Activated CD8-positive, alpha-beta memory T cell treated with anti-CD3 and anti-CD28 coated beads, Interleukin-2, amount 50 U/mL, for 4 hours (primary cell): ENCODE measurements at places on chromosomes 4 and X.
A peak's percentile ranks its signal among the peaks of the same experiment; 100 is the strongest.

DNA sequence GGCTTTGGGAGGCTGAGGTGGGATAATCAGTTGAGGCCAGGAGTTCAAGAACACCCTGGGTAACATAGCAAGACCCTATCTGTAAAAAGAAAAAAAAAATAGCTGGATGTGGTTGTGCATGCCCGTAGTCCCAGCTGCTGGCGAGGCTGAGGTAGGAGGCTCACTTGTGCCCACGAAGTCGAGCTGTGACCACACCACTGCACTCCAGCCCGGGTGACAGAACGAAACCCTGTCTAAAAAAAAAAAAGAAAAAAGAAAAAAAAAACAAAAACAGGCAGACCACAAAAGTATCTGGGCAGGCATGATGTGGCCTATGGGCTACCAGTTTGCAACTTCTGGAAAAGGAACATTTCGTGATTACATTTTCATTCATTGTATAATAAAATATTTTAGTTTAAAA, 38.1 kb upstream of the RASGEF1B start:
- no peak for DNase-seq

GRCh38 chrX:123308658-123309057, 124.6 kb downstream of the GRIA3 start:
- DNase-seq: no peak

DNA sequence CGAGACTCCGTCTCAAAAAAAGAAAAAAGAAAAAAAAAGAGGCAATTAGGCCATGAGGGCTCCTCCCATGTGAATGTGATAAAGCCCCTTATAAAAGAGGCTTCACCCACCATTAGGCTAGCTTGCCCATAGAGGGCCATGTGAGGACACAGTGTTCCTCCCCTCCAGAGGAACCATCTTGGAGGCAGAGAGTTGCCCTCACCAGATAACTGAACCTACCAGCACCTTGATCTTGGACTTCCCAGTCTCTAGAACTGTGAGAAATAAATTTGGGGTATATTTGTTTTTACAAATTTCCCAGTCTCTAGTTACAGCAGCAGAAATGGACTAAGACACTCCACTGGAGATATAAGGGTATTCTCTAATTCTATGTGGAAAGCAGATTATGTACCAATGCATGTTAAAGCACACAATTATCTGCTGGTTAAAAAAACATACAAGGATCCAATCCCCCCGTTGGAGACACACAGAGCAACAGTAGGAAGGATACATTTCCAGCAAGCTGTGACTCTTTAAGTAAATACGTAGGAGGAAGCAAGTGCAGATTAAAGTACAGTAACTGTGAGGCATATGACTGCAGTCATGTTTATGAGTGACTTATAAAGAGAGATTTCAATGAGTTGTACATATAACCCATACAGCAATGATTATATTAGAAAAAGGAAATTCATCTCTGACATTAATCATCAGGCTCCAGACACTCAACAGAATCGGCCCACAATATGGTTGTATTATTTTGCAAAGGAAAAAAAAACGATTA, 21.4 kb downstream of the SH3RF1 start:
- no peak for DNase-seq

DNA sequence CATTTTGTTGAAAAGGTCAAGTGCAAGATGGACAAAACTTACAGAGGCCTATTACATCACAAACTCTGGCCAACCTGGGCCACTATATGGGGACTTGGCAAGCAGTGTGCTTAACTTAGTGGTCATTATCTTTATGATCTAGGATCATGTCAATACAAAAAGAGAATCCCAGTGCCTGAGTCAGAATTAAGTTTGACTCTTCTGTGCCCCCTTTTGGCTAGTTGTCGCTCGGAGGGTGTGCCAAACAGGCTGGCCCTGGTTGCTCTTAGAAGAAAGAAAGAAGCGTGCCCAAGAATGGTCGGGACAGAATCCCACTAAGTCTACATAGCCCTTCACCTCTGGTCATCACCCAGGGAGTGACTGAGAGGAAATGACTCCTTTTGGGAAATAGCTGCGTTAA, 100.1 kb downstream of the EIF4E start:
- peak; percentile 33 for DNase-seq

DNA sequence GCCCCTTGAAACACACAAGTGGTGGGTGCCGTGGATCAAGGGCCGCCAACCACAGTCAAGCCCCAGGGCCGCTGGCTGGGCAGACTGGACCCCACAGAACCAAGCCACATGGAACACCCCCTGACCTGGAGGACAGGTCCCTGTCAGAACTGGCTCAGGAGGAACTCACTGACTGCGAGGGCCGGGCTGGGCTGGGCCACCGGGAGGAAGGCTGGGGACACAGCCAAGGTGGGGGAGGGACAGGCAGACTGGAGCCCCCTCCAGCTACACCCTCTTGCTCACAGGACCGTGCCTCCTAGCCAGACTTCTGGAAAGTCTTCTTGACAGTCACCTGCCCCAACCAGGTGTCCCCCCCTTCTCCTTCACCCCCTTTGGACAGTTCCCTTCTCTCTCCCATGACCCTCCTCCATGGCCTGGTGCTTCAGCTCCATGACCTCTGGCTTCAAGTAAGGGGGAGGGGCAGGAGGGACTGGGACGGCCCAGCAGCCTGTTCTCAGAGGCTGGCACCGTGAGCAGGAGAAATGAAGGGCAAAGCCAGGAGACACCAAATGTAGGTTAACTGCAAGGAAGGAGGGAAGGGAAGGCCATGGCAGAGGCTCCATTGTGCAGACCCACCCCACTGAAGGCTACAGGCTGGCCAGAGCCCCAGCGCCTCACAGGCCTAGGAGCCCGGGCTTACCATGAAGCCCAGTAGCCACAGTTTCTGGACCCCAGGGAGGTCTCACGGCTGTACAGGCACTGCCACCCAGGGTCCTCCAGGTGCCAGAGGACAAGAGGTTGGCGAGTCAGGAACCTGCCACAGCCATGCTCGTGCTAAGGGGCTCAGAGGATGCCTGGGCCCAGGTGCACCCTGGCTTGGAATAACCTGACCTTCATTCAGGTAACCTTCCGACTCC, 22.6 kb upstream of the DUSP9 start:
- no peak for DNase-seq

DNA sequence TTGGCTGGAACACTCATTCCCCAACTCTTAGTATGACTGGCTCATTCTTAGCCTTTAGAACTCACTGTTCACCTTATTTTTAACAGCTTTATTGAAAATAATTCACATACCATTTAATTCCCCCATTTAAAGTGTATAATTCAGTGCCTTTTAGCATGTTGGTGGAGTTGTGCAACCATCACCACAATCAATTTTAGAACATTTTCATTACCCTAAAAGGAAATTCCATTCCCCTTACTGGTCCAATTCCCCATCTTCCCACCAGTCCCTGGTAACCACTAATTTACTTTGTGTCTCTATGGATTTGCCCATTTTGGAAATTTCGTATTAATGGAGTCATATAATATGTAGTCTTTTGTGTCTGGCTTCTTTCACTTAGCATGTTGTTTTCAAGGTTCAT, 19.7 kb downstream of the NHSL2 start:
- no peak for DNase-seq

GRCh38 chrX:46686003-46686645, 72.8 kb downstream of the SLC9A7 start:
- DNase-seq: peak; percentile 33

GRCh38 chrX:291411-291901, 10.3 kb downstream of the PLCXD1 start:
- DNase-seq: peak; percentile 13

DNA sequence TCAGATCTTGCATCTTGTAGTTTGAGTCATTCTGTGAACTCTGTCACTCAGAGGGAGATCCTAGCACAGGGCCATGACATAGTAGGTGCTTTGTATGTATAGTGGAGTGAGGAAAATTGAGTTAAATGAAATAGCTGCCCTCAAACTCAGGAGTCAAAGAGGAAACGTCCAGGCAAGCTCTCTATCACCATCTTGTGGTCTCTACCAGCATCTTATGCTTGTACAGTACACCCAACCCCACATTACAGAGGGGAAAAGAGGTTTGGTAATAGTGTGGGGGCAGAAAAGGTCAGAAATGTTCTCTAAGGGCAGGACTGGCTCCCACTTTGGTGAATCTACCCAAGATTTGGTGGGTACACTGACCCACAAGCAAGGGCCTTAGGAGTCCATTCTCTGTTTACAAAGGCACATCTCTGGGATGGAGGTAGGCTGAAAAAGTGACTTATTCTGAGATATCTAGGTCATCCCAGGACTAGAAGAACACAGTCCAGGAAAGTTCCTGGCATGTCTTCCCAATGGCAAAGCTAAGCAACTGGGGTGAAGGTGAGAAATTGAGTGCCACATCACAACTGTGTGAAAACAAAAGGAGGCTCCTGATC, 131.8 kb downstream of the OR13H1 start:
- DNase-seq: no peak

DNA sequence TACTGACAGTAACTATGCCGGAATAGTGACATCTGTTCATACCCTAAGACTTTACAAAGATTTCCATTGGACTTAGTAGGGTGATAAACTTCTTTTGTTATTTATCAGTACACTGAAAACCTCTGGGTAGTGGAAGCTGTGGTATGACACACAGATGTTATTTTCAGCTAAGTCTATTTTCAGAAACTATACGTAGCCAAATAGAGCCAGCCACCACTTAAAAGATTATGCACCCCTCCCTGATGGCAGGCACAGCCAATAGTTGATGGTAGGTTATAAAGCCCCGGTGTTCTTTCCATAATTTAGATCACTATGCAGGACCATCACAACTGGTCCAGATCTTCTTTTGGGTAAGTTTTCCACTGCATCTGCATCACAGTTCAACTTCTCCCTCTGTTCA, 1603.2 kb upstream of the PABPC4L start:
- no peak for DNase-seq

DNA sequence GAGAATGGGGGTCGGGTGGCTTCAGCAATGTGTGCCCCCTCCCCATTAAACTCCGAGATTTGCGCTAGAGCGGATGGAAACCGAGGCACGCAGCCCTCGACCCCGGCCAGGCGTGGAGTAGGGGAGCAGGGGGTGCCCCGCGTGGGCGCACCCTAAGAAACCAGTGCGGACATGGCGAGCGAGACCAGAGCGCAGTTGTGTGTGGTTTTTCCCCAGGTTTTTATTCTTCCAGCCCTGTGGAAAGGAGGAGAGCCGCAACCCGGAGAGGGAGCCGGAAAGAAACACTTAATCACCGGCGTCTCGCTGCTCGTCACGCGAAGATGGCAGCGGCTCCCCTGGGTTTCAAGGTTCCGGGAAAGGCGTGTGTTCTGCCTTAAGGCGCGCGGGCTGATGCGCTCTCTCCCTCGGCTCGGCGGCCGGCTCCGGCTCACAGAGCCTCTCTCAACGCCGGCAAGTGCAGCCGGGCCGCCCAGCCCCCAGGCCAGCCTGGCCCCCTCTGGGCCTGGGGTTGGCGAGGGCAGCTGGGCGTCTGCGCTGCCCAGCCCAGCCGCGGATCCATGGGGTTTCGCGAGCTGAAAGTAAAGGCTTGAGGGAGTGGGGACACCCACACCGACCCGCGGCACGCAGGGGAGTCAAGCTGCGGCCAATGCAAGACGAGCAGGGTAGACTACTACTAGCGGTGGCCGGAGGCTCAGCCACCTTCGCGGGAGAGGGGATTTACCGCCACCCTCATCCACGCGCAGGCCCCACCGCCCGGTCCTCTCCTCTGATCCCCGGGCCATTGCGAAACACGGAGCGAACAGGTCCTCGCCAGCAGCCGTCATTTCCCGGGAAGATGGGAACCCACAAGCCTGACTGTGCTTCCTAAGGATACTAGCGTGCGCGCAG, 74.0 kb upstream of the BCOR start:
- DNase-seq: peak; percentile 39

DNA sequence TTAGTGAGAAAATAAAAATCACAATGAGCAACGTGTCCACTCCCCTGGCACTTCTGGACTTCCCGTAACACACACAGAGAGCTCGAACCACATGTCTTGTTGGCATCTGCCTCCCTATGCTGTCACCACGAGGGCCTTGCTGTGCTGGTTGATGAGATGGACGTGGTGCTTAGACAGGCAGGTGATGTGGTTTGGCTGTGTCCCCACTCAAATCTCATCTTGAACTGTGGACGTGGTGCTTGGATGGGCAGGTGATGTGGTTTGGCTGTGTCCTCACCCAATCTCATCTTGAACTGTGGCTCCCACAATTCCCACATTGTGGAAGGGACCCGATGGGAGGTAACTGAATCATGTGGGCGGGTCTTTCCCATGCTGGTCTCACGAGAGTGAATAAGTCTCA, 40.0 kb downstream of the FGFRL1 start:
- no peak for DNase-seq

DNA sequence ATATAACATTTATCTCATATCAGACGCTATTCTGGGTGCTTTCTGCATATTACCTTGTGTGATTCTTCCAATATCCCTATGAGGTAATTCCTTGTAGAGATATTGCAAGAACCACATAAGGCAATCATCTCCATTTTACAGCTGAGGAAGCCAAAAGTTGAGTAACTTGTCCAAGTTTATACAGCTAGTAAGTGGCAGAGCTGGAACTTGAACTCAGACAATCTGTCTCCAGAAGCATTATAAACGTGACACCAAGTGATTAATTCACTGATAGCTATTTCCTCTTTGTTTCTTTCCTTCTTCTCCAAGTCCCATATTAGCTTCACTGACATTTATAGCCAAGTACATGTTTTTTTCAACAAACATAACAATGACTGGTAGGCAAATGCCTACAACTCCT, 7.3 kb downstream of the EMCN start:
- DNase-seq: no peak
